GM23338 (cell line): ENCODE measurements at places on chromosomes 3 and 15. TPM values are rescaled to one million over a fixed set of nuclear protein-coding genes. Genes with fewer than 3 reads are reported as not detected.

PTX3 gene
- total RNA-seq, result 2.4 TPM in 2 replicates

LSAMP gene
- total RNA-seq, result 1.6 and 2.0 TPM in 2 replicates

ZBBX gene
- total RNA-seq, result 0.08 and 0.90 TPM in 2 replicates

OR5K2 gene
- not detected in 2 replicates for total RNA-seq

FSIP1 gene
- total RNA-seq, result 0.70 and 2.1 TPM in 2 replicates

DGKG gene
- total RNA-seq, result 0.14 TPM in 1 of 2 replicates, not detected in the other

ARHGEF26 gene
- 16.9 and 17.3 TPM in 2 replicates for total RNA-seq

GPR87 gene
- total RNA-seq, result not detected in 2 replicates

CYP8B1 gene
- total RNA-seq, result not detected in 2 replicates

XPC gene
- total RNA-seq, result 31.7 and 34.9 TPM in 2 replicates

TGM4 gene
- total RNA-seq, result not detected in 2 replicates

NOX5 gene
- 0.03 TPM in 1 of 2 replicates, not detected in the other for total RNA-seq

FHIT gene
- total RNA-seq, result 3.0 and 9.1 TPM in 2 replicates

ITGA11 gene
- 0.03 TPM in 1 of 2 replicates, not detected in the other for total RNA-seq

CTXN2 gene
- not detected in 2 replicates for total RNA-seq

GCNT3 gene
- total RNA-seq, result not detected in 2 replicates

SPINT1 gene
- 209 and 253 TPM in 2 replicates for total RNA-seq

BRPF1 gene
- 23.7 and 24.7 TPM in 2 replicates for total RNA-seq

SCAMP5 gene
- 31.0 and 43.3 TPM in 2 replicates for total RNA-seq

ARPIN gene
- 1.4 and 2.8 TPM in 2 replicates for total RNA-seq

CHCHD6 gene
- total RNA-seq, result 27.1 and 28.8 TPM in 2 replicates

EPHB3 gene
- total RNA-seq, result 1.0 and 2.0 TPM in 2 replicates

GHRL gene
- not detected in 2 replicates for total RNA-seq

ABHD17C gene
- total RNA-seq, result 23.8 and 25.2 TPM in 2 replicates

P2RY14 gene
- not detected in 2 replicates for total RNA-seq

SI gene
- total RNA-seq, result not detected in 2 replicates

CCR1 gene
- total RNA-seq, result not detected in 2 replicates

SLC15A2 gene
- 0.90 and 5.2 TPM in 2 replicates for total RNA-seq

IL1RAP gene
- total RNA-seq, result 3.6 and 5.0 TPM in 2 replicates

ROBO2 gene
- 4.3 and 7.8 TPM in 2 replicates for total RNA-seq

SLCO2A1 gene
- 0.31 and 1.6 TPM in 2 replicates for total RNA-seq

POPDC2 gene
- total RNA-seq, result not detected in 2 replicates

GATA2 gene
- 0.12 and 0.83 TPM in 2 replicates for total RNA-seq
